ENCODE measurements at places on chromosomes 2 and 18.

DNA sequence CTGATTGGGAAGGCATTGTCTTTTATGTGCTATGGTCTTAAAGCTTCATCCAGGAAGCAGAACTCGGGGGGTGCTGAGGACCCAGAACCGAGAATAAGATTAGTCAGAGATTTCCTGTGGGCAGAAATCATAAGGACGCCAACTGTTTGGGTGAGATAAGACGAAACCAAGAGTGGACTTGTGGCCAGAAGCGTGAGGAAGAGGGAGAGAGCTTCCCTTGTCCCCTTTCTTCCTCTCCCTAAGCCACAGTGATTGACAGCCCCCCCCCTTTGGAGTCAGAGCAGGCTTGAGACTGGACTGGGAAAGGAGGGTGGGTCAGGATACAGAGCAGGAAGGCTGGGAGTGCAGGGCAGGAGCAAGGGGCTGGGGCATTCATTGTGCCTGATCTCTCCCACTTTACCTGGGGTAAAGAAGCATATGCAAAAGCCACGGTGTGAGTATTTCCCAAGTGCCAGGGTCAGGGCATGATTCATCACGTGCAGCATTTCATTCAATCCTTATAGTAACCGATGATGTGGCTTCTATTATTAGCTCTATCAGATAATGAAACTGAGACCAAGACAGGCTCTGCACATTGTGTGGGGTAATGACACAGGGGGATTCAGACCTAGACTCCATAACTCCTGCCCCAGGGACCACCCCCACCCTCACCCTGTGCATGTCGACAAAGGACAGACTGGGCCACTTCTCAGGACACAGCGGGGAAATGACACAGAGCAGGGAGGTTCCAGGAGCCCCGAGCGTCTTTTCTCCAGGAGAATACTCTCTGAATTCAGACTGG lies 3.0 kb upstream of the IL1RN start:
- DNase-seq, result no peak

- no peak for DNase-seq
Observed at GRCh38 chr2:130391872-130392670, 36.2 kb downstream of the PTPN18 start.

DNA sequence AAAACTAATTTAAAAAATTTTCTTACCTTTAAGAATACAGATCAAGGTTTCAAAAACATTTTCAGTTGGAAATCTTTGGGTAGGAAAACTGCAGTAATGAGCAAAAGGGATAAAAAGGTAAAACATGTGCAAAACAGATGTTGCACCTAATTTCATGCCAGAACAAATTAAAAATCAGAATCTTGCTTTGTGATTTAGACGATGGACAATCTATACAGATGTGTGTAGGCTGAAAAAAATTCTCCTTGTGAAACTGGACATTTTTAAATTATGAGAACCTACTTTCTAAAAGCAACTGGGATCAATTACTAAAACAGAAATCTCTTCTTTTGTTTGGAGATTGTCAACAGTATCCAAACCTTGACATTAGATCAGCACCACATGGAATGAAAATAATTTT lies 183.2 kb upstream of the ITGA4 start:
- DNase-seq, result no peak

- DNase-seq, result no peak
Observed at GRCh38 chr2:233433029-233433428, 78.7 kb downstream of the DGKD start.

DNA sequence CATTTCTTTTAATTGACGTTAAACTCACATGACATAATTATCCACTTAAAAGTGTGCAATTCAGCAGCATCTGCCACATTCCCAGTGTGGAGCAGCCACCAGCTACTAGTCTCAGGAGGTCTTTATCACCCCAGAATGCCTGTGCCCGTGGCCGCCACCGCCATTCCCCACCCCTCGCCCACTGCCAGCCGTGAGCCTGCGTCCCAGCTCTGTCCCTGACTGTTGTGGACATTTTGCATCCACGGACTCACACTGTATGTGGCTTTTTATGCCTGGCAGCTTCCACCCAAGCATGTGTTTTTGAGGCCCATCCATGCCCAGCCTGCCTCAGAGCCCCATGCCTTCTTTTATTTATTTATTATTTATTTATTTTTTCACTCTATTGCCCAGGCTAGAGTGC lies 9.2 kb downstream of the BOK start:
- DNase-seq, result no peak

DNA sequence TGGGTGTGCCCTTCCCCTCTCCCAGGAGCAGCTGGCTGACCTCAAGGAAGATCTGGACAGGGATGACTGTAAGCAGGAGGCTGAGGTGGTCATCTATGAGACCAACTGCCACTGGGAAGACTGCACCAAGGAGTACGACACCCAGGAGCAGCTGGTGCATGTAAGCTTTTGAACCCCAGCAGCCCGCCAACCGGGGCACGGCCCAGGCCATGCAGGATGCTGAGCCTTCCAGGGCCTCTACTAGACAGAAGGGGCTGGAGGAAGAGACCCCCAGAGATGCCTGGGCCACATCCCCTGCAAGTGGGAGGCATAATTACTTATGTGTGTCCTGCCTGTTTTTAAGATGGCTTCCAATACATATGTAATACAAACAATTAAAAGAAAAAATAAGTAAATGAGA lies 239.3 kb downstream of the GLI2 start:
- DNase-seq, result no peak

GRCh38 chr2:48134704-48135103 lies 228.4 kb upstream of the FBXO11 start:
- no peak for DNase-seq

DNA sequence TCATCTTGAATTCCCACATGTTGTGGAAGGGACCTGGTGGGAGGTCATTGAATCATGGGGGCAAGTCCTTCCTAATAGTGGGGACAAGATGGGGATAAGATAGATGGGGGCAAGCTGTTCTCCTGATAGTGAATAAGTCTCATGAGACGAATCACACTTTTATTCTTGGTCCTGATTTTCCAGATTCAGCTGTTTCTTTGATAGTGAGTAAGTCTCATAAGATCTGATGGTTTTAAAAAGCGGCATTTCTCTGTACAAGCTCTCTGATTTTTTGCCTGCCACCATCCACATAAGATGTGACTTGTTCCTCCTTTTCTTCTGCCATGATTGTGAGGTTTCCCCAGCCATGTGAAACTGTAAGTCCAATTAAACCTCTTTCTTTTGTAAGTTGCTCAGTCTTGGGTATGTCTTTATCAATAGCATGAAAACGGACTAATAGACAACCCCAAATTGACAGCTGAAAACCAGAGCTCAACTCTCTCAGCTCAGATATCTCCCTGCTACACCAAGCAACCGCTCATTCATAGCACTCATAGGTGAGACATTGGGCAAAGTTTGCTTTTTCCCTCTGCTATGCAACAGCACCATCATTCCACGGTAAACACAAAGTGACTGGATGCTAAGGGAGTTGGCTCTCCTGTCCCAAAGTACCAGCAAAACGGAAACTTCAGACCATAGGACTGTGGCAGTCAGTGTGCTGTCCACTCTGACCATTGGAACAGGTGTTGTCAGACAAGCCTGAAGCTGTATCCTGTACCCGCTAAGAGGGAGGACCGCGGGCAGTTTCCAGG lies 44.9 kb upstream of the TBC1D8 start:
- no peak for DNase-seq

- DNase-seq, result no peak
Observed at GRCh38 chr2:218010984-218011652, 8.3 kb upstream of the TNS1 start.

DNA sequence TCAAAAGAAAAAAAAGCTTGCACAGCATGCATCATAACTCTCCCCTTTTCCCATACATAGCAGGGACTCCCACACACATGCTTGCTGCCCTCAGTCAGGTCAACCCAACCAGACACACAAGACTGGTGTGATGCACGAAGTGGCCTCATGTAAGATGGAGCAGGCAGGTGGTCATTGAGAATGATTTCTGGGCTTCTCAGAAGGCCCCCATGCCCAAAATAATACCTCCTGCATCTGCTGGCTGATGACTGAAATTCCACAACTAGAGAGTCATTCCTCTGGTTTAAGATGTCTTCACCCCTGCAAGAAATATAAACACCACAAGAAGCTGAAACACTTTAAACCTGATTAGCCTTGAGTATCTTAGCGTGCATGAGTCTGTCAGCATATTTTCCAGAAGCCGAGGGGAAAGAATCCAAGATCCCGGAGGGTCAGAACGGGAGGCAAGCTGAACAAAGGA lies 131.1 kb downstream of the AFF3 start:
- DNase-seq, result no peak

DNA sequence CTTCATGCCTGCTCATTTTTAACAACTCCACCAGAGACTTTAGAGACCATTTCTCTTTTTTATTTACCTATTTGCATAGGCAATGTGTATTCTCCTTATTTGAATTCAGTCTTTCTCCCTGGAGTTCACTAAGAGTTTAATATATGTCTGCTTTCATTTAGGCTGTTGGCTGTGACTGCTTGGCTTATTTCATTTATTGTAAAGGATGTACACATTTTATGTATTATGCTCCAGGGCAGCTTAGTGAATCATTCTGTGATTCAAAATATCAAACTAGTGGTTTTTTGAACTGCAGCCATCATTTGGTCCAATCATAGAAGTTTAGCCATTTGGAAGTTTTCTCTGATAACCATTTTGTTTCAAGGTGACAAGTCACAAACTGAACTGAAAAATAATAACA lies 229.6 kb downstream of the LPIN1 start:
- no peak for DNase-seq

GRCh38 chr2:218829868-218830451 lies 1.6 kb downstream of the PRKAG3 start:
- DNase-seq, result no peak

DNA sequence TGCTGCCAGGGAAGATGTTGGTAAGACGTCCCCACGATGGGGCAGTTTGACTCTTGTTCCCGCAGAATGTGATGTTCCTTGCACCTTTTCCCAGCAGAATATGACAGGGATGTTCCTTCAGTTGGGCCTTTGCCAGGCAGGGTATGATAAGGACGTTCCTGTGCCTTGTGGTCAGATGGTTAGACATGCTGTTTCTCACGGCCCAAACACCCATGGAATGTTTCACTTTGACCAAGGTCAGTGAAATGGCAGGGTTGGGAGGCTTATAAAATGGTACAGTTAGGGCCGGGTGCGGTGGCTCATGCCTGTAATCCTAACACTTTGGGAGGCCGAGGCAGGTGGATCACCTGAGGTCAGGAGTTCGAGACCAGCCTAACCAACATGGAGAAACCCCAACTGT lies 40.3 kb upstream of the YPEL5 start:
- DNase-seq, result no peak

DNA sequence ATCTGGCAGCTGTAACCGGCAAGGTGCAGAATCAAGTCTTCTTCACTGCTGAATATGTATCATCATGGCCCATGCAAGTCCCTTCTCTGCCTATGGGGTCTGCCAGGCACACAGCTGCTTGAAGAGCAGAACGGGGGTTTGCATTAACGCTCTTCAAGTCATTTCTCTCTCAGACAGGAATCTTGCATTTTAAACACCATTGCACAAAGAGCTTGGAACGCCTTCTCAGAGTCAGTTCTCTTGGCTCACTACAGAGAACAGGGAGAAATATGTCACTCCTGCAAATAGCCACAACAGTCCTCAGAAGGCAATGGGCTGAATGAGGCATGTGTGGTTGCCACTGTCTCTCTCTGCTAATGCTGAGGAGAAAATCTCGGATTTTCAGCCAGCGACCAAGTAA lies 2173.5 kb upstream of the PIK3C3 start:
- DNase-seq, result no peak

DNA sequence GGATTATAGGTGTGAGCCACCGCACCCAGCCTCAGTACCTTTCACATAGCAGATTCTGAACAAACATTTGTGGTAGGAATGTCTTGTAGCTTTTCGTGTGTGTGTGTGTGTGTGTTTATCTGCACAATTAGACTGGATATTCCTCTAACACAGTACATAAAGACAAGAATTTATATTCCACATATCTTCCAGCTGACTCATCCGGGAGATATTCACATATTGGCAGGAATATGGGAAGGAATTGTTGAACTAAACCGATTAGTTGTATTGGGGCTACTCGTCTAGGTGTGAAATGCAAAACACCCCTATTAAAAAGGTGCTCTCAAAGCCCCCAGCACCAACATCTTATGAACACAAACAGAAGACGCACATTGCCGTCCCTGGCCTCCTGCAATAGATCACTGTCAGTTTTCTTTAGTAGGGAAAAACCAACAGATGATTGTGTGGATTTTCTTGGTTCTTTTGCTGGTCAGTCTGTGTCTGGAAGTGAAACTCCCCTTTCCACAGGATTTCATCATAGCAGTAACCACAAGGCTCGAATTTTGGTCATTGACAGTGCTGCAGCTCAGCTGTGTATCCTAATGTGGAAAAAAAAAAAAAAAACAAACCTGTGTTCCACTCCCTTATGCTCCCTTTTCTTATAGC lies 208.5 kb upstream of the ACVR2A start:
- no peak for DNase-seq

DNA sequence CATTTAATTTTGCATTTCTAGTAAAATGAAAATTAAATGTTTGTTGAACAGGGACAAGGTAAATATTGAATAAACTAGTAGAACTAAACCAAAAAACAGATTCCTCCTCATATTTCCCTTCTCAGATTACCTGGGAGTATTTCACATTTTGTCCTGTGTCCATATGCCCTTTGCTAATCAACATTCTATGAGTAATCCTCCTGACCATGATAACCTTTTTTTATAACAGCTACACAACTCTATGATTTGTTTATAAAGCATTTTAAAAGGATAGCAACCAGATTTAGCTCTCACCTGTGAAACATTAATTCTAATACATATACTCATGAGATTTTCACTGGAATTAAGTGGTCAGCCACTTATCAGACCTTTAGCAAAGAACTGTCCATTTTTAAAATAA lies 7.1 kb upstream of the DSG2 start:
- no peak for DNase-seq

Data from GOT3 (cell line).